ENCODE measurements at places on chromosomes 16 and 17.

DNA sequence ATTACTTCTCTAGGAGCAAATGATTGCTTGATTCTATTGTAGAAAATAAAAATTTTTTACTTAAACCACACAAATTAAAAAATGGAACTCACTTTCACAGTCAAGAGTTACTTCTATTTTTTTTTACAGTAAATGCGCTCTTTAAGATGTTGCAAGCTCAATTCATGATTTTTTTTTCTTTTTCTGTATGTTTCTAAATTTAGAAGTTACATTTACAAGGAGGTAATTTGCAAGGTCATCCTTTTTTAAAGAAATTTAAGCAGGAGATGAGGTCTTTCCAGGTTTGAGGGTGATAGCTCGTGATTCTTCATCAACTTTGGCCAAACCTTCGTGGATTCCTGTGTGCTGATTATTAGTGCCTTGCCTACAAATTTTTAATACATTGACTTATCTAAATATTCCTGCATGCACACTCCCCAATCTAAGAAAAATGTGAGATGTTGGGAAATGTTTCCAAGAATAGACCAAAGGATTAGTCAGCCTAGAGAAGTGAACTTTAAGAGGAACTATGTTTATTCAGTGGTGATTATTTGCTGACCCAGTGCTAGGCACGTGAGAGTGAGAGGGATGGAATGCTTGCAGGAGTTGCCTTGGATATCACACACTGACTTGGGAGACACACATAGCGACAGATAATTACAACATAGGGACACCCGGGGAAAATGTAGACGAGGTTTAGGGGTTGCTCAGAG, 429.8 kb downstream of the MAF start:
- DNase-seq, result no peak

DNA sequence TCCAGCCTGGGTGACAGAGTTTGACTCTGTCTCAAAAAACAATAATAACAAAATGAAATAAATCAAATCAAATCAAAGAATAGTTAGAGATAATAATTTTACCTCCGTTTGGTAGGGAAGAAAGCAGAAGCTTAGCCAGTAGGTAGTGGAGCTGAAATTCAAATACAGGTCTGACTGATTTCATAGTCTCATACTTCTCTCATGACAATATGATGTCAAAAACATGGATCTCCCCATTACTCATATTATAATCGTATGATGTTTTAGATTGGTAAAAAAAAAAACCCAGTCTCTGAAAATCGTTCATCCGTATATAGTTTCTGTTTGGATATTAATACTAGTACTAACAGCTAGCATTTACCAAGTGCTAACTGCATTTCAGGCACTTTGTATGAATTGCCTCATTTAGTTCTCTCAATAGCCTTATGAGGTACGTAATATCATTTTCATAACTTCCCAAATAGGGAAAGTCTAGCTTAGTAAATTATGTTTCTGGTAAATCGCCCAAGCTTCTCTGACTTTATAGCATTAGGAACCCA, 48.7 kb downstream of the CDH8 start:
- no peak for DNase-seq

GRCh38 chr16:30473231-30474073, 910 bp downstream of the ITGAL start:
- DNase-seq, result no peak

- DNase-seq, result no peak
These were observed 53.7 kb downstream of the SF3B3 start for GRCh38 chr16:70577256-70577698.

GRCh38 chr16:25052151-25052511, 37.0 kb upstream of the ARHGAP17 start:
- DNase-seq, result no peak

GRCh38 chr16:81814751-81815428, 35.8 kb downstream of the PLCG2 start:
- no peak for DNase-seq

- no peak for DNase-seq
These were observed 45.8 kb downstream of the WNT3 start for GRCh38 chr17:46772475-46773220.

- DNase-seq, result no peak
These were observed 1.1 kb upstream of the TEKT3 start for GRCh38 chr17:15342460-15342859.

GRCh38 chr17:74780443-74781238, 4.5 kb upstream of the NAT9 start:
- DNase-seq, result peak; percentile 74

- no peak for DNase-seq
These were observed 20.0 kb upstream of the ITGB4 start for GRCh38 chr17:75701288-75701687.

DNA sequence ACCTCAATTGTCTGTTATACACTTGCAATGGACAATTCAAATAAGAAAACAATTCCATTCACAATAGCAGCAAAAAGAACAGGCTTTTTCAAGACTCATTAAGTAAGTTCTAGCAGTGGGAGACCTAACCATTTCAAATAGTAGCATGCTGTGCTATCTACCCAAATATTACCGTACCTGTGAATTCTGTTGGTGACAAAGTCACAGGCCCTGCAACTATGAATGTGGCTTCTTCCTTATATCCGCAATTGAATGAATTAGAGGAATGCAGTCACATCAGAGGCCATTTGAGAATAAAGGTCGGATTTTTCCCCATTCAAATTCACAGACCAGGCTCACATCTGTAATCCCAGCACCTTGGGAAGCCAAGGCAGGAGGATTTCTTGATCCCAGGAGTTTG, 800 bp upstream of the NME4 start:
- DNase-seq, result no peak

GRCh38 chr17:76032073-76032779, 5.1 kb upstream of the EVPL start:
- DNase-seq, result no peak

- DNase-seq, result peak; percentile 86
These were observed 3.6 kb upstream of the ZNHIT3 start for GRCh38 chr17:36482611-36483504.

DNA sequence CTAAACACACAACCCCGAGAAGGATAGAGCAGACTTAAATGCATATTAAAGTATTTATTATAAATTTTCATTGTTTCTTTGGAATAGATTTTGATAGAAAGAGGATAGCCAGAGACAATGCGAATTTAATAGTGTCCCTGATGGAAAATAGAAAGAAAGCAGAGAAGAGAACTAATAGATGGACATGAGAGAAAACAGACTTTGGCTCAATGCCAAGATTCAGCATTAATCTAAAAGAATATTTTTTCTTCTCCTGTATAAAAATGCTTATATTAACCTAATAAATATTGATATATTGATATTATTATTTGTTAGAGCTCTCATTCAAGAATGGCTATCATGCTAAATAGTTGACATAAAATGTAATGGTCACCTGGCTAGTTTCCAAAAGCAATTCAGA, 173.4 kb downstream of the KIF2B start:
- no peak for DNase-seq

All from 8988T (cell line).